OCI-LY7 (cell line): ENCODE measurements at places on chromosomes 13 and 19. TPM values are rescaled to one million over a fixed set of nuclear protein-coding genes. Genes with fewer than 3 reads are reported as not detected.

ZNF556 gene
- not detected in 2 replicates for total RNA-seq

MIA gene
- total RNA-seq = not detected in 2 replicates

SBK2 gene
- total RNA-seq = not detected in 2 replicates

LHB gene
- total RNA-seq = not detected in 2 replicates

INAFM1 gene
- 7.6 and 10.3 TPM in 2 replicates for total RNA-seq

ZNF225 gene
- total RNA-seq = 4.1 and 6.1 TPM in 2 replicates
